ENCODE measurements at places on chromosomes 6 and 20. TPM values are rescaled to one million over a fixed set of nuclear protein-coding genes. Genes with fewer than 3 reads are reported as not detected.

Gene FAM83B
- 0.60 TPM for total RNA-seq

Gene NOX3
- total RNA-seq: not detected

Gene CGA
- total RNA-seq: not detected

Gene EDN3
- total RNA-seq: 0.62 TPM

Gene PTCRA
- total RNA-seq: not detected

Gene CLPSL1
- total RNA-seq: not detected

Gene SLC32A1
- total RNA-seq: not detected

Gene HRH3
- total RNA-seq: not detected

Gene CDH4
- 0.32 TPM for total RNA-seq

Gene MAP1LC3A
- total RNA-seq: 39.5 TPM

Gene SYNDIG1
- not detected for total RNA-seq

Gene C20orf144
- total RNA-seq: not detected

Gene ADRM1
- total RNA-seq: 280 TPM

Gene GUCA1A
- not detected for total RNA-seq

Gene FGD2
- total RNA-seq: 4.2 TPM

Gene SLC17A9
- total RNA-seq: 0.95 TPM

Gene SLC2A4RG
- 42.7 TPM for total RNA-seq

Gene CCM2L
- 7.3 TPM for total RNA-seq

Gene ARFGEF3
- total RNA-seq: 18.4 TPM
